ENCODE measurements at places on chromosomes 12 and 14. TPM values are rescaled to one million over a fixed set of nuclear protein-coding genes. Genes with fewer than 3 reads are reported as not detected.

The CHGA gene
- total RNA-seq = not detected

The CFAP54 gene
- total RNA-seq = 14.2 TPM

- no peaks in the 10 kb centered on the region for H3K36me3 ChIP-seq
- H3K27me3 ChIP-seq = no peaks in the 10 kb centered on the region
- H3K4me3 ChIP-seq = no peak overlapping the region
- no peak overlapping the region for H3K27ac ChIP-seq
- DNase-seq = peak; percentile 47
- H3K4me1 ChIP-seq = peaks cover 3% of the 10 kb centered on the region
Measured at GRCh38 chr14:102594514-102595175, 2.2 kb downstream of the RCOR1 start.

- no peak for DNase-seq
- no peak overlapping the region for H3K27ac ChIP-seq
- H3K4me3 ChIP-seq = no peak overlapping the region
- no peaks in the 10 kb centered on the region for H3K4me1 ChIP-seq
Measured at GRCh38 chr14:91031666-91032065, 28.8 kb downstream of the RPS6KA5 start.

GRCh38 chr12:86154620-86155019 is 101.6 kb downstream of the MGAT4C start:
- H3K27ac ChIP-seq = no peak overlapping the region
- H3K27me3 ChIP-seq = no peaks in the 10 kb centered on the region
- DNase-seq = no peak
- no peak overlapping the region for H3K4me3 ChIP-seq
- H3K4me1 ChIP-seq = no peaks in the 10 kb centered on the region

- H3K4me3 ChIP-seq = no peak overlapping the region
- DNase-seq = no peak
- no peaks in the 10 kb centered on the region for H3K27me3 ChIP-seq
- H3K4me1 ChIP-seq = no peaks in the 10 kb centered on the region
- H3K36me3 ChIP-seq = no peaks in the 10 kb centered on the region
Measured at GRCh38 chr12:98002887-98003493, 512.4 kb upstream of the TMPO start.

- H3K27me3 ChIP-seq = no peaks in the 10 kb centered on the region
- H3K4me3 ChIP-seq = no peak overlapping the region
- no peak overlapping the region for H3K27ac ChIP-seq
- DNase-seq = no peak
Measured at GRCh38 chr12:65209655-65210043, 40.3 kb downstream of the LEMD3 start.

GRCh38 chr12:76455582-76456345 is 103.8 kb downstream of the OSBPL8 start:
- H3K27me3 ChIP-seq = no peaks in the 10 kb centered on the region
- no peaks in the 10 kb centered on the region for H3K4me1 ChIP-seq
- H3K36me3 ChIP-seq = no peaks in the 10 kb centered on the region
- H3K4me3 ChIP-seq = no peak overlapping the region

The MAP3K9 gene
- total RNA-seq = 2.0 TPM

GRCh38 chr14:59566725-59567124 is 9.9 kb downstream of the CCDC175 start:
- H3K36me3 ChIP-seq = no peaks in the 10 kb centered on the region
- no peak for DNase-seq
- H3K4me1 ChIP-seq = no peaks in the 10 kb centered on the region

The HOXC12 gene
- not detected for total RNA-seq

DNA sequence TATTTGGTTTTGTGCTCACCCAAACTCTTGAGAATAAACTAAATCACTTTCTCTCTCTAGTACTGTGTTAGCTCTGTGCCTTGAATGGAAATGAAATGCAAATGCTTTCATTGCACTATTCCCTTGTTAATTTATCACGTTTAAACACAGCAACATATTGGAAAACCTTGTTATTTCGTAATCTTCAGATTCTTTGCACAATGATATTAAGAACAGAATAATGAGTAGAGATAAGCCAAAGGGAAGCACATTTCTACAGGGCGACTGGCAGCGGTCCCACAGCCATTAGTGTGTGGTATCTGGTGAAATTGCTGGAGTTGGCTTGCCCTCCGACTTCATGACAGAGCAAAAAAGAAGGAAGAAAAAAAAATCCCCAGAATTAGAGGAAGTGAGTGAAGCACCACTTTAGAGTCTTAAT is 166.1 kb upstream of the E2F7 start:
- no peak overlapping the region for H3K4me3 ChIP-seq
- no peaks in the 10 kb centered on the region for H3K36me3 ChIP-seq
- H3K4me1 ChIP-seq = no peaks in the 10 kb centered on the region
- DNase-seq = peak; percentile 76

- H3K36me3 ChIP-seq = no peaks in the 10 kb centered on the region
- peaks cover 16% of the 10 kb centered on the region for H3K4me1 ChIP-seq
- no peaks in the 10 kb centered on the region for H3K27me3 ChIP-seq
Measured at GRCh38 chr14:76902591-76902990, 76.4 kb downstream of the LRRC74A start.

GRCh38 chr14:64574371-64575107 is 24.8 kb downstream of the PPP1R36 start:
- no peaks in the 10 kb centered on the region for H3K4me1 ChIP-seq
- no peak overlapping the region for H3K27ac ChIP-seq
- no peak for DNase-seq
- H3K36me3 ChIP-seq = no peaks in the 10 kb centered on the region

The CDH24 gene
- 6.5 TPM for total RNA-seq

The ADAM20 gene
- total RNA-seq = not detected

- H3K36me3 ChIP-seq = no peaks in the 10 kb centered on the region
- no peak for DNase-seq
- H3K27me3 ChIP-seq = no peaks in the 10 kb centered on the region
- no peak overlapping the region for H3K27ac ChIP-seq
- no peak overlapping the region for H3K4me3 ChIP-seq
Measured at GRCh38 chr14:57232006-57232405, 36.7 kb downstream of the EXOC5 start.

All from uterus (tissue), 4 donors.